Stimulated activated CD8-positive, alpha-beta memory T cell treated with anti-CD3 and anti-CD28 coated beads, Interleukin-7, amount 100 ng/mL, for 24 hours (primary cell): ENCODE measurements at places on chromosomes 16 and 17.

DNA sequence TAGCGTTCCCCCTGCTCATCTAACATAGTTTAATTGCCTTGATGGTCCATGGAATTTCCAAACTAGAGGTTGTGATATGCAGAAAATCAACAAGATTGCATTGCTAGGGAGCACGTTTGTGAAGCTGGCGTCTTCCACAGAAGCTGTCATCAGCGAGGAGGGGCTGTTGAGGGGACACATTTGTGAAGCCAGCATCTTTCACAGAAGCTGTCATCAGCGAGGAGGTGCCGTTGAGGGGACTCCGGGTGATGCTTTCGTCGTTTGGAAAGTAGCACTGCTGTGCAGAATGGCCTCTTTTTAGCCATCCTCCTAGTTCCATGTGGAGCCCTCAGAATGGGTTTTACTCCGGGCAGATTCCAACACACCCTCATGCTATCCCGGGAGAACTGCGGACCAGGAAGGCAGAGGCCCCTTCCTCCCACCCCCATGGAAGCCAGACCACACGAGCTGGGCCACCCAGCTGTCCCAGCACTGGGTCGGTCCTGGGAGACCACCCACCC is 119.6 kb upstream of the CHMP6 start:
- DNase-seq = no peak

GRCh38 chr17:42484304-42484703 is 25.6 kb downstream of the ATP6V0A1 start:
- peak; percentile 26 for DNase-seq

DNA sequence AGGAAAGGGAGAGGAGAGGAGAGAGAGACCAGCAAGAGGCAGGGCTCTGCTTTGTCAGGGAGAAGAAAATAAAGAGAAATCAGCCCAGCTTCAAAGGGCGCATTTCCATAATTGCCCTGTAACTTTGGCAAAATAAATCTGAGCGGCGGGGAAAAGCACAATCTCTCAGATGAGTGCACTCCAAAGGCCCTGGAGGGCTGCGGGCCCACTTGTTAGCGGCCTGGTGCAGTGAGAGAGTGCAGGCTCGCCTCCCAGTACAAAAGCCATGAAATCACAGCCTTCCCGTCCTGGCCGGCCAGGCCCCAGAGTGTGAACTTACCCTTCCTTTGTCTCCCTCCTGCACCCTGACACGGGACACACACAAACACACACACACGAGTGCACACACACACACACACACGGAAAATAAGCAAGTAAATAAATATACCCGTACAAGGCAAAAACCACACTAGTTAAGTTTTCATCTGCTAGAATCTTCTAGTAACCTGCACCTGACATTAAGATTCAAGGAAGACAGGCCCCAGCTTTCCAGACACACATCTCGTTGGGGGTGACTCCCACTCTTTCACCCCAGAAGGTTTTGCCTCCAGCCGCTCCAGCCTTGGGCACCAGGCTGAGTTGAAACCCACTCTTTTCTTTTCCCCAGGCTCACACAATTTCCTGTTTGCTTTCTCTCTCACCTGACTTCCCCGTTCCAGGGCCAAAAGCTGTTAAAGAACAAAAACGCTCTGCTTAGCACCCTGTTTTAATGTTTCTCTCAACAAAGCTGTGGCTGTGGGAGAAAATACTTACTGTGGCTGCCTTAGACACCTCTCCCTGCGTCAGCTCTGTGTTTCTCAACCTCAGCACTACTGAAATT is 8.5 kb downstream of the IRX3 start:
- no peak for DNase-seq

DNA sequence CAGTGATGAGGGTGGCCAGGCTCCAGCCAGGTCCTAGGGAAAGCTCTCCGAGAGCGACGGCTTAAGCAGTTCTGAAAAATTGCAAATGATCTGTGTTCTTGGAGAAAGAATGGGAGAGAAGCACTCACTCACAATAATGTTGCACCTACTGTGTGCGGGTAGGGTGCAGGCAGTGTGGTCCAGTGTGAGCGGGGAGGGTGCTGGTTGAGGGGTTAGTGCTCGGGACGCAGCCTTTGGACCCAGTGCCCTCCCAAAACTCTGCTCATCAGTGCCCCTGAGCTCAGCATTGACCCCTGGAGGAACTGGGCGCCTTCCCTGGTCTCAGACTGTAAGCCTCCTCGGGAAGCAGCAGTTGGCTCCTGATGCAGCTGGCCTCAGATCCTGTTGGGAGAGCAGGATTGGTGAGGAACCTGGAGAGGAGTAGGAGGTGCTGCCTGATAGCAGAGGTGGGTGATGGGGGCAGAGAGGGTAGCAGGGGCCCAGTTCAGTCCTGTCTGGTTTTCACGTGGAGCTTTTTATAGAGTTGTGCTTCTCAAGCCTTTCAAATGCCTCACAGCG is 23.6 kb upstream of the ZNF750 start:
- no peak for DNase-seq

DNA sequence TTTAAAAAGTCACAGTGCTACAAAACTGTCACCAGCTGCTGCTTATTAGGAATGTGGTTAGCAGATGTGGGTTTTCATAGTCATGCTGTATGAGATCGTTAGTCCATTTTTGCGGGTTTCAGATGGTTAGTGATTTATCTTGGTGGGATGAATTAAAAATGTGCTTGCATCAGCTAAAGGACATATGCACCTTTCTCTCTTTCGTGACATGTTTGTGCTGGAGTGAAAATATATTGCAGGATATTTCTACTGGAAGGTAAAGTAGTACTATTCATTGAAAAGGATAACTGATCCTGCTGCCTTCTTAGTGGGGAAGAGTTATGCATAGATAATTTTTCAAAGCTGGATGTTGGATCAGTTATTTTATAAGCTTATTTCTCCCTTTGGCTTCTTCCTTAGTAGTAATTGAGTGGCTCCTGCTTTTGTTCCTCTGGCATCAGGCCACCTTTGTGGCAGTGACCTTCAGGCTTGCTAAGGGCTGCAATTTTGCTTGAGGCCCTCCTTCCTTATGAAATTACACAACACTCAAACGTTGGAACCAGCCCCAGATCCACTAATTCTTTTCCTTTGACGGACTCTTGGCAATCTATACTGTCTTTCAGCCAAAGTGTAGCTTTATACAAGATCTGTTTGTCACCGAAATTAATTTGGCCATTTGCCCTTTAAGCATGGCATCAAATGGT is 7.5 kb upstream of the SNTB2 start:
- no peak for DNase-seq

DNA sequence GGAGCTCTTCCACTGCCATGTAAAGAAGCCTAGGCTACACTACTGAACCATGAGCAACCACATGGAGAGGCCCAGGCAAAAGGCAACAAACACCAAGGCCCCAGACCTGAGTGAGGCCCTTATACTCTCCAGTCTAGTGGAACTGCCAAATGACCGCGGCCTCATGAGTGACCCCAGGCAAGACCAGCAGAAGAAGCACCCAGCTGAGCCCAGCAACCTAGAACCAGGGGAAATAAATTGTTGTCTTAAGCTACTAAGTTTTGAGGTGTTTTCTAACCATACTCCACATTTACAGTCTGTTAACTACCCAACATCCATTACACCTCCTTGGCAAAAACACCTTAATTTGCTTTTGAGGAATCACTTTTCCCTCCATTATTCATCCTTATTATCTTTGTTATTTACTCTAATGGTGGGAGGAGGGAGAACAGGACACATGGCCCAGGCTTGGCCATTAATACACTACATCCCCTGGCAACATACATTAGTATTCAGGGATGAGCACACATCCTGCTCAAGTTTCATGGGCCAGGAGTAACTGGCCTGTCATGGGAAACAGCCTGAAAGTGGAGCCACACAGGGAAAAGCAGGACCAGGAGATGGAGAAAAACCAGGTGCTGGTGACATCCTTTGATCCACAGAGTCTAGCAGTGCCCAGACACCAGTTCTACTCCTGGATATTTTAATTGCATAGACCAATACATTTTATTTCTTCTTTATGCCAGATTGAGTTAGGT is 26.2 kb downstream of the SLC39A11 start:
- DNase-seq = no peak

DNA sequence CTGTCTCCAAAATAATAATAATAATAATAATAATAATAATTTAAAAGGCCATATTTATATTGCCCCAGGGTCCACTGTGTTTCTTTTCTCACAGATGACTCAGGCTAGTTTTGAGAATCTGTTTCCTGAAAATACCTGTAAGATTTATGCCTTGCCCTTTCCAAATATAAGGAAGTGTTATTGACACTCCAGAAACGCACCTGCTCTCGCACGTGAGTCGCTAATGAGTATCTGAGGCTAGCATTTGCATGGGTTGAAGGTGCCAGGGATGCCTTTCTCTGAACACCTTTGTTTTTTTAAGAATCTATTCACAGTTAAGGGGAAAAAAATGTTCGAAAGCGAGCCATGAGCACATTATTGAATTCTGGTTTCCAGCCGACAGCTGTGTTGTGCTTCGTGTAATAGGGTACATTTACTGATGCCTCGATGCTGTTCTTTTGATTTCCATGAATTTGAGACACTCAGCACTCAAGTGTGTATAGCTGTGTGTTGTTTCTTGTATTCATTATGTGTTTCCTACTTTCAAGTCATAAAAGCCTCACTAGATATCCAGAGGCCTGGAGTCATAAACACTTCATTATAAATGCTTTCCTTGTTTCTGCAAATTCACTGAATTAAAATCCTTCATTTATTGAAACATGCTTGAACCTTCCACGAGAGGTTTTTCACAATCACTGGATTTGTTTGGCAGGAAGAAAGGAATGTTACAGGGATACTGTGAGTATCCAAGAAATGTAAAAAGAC is 45.0 kb upstream of the NOL11 start:
- DNase-seq = no peak

DNA sequence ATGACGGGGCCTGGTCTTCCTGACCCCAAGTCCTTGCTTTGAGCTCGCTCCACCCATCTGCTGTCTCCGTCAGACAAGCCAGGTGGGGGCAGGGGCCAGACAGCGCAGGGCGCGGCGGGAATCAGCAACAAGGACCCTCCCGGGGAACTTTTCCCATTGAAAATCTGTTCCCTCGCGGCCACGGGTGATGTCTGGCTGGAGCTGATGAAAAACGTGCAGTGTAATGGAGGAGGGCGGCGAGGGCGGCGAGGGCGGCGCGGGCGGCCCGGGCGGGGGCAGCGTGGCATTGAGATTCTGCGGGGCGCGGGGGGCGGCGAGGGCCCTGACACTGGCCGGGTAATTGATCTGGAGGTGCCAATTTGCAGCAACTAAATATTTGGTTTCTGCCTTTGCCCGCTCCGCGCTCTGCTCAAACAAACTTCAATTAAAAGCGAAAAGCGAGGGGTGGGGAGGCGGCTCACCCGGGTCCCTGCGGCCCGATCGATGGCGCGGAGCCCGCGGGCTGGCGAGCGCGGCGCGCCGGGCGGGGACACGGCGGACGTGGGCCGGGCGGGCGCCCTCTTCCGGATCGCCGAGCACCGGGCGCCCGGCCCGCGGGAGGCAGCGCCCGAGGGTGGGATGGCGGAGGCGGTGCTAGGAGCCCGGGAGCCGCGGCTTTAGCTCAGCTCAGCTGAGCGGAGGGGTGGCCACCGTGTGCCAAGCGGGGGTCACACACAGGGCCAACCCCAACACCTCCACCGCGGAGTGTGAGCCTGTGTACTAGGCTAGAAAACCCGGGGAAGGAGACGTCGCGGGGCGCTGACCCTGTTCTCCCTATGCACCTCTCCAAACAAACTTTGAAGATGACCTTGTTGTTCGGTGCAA is 32.4 kb downstream of the DCAKD start:
- DNase-seq = no peak

- no peak for DNase-seq
Measured at GRCh38 chr16:74449470-74449869, 28.2 kb upstream of the CLEC18B start.

- no peak for DNase-seq
Measured at GRCh38 chr17:74945543-74945942, 9.8 kb downstream of the OTOP3 start.

- no peak for DNase-seq
Measured at GRCh38 chr17:74816905-74817620, 40.9 kb upstream of the NAT9 start.

GRCh38 chr16:29877266-29877961 is 14.4 kb upstream of the CDIPT start:
- DNase-seq = peak; percentile 30

DNA sequence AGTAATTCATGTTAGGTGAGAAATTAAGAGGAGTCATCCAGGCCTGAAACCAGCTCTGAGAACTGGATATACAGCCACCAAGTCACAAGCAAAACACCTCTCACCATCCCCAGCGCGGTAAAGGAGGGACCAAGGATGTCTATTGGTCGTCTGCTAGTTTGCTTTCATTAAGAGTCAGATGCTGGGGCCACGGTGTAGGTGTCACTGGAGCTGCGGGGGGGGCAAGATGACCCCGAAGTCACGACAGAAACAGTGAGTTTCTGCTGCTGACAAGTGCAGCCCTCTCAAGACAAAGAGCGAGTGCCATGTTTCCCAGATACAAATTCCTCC is 790 bp downstream of the NCBP3 start:
- DNase-seq = peak; percentile 14

- DNase-seq = no peak
Measured at GRCh38 chr16:69323415-69323814, 7.0 kb downstream of the PDF start.

DNA sequence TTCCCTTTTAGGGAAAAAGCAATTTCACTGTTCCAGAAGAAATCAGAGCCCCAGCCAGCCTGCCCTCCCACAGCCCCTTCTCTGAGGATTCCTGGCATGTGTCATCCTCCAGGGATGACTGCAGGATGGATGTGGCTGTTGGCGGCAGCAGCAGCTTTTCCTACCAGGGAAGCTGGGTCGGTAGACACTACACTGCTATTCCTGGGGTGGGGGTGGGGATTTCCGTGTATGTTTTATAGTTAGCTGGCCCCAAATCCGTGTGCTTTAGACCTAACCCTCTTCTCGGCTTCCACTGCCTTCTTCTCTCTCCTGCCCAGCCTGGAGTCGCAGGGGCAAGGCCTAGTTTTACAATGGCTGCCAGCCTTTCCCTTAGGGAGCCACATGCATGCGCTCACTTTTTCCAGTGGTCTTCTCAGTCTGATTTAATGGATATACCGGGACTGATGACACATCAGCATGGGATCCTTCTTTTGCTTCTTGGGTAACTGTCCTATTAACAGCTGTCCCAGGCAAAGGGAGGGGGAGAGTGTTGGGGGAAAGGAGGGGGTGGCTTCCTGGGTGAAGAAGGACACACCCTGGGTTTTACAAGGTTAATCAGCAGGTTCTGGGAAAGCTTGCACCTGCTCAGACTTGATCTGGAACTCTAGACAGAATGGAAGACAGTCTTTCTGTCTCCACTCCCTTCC is 2.7 kb upstream of the NFE2L1 start:
- DNase-seq = no peak

GRCh38 chr17:29019475-29020181 is 13.8 kb upstream of the SEZ6 start:
- DNase-seq = peak; percentile 2

DNA sequence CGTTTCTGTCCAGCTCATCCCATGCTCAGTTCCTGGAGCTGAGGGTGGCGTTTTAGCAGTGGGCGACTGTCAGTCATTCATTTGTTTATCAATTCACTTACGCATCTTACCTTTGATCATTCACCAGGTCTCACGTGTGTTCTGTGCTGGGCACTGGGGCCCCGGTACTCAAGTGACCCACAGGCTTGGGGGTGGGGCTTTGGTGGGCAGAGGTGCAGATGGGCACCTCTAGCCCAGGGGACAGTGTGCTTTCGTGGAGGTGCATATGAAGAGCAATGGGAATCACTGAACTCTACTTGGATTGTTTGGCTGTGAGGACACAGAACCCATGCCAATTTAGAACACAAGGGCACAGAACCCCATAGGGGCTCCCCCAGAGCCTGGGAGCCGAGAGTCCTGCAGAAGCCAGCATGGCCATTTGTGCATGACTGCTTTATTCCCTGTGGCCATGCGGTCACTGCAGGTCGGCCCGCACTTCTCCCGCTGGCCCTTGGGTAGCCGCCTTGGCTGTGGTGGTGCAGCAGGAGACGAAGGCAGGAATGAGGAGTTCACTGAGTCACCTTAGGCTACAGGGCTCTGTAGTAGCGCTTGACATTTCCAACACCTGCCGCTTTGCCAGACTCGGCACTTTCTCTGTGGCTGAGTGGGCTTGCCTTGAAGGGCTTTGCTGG is 144.6 kb downstream of the SNX29 start:
- DNase-seq = no peak
